ENCODE measurements at places on chromosomes 2 and 18.

DNA sequence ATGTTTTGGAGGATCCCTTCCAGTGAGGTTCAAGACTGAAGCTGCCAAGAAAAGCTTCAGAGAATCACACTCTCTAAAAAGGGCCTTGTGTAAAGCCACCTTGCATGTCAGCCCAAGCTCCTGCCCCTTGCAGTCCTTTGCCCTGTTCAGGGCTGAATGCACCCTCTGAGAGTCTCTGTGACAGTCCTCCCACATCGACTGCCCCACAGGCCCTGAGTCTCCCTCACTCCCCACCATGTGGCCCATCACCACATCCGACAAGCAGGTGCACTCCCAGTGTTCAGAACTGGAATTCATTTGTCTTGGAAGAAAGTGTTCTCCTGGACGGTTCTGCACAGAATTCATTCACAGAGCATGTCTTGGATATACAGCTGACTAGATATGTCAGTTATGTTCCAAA, 31.0 kb downstream of the BCL11A start:
- no peak for DNase-seq

- peak; percentile 56 for DNase-seq
Observed at GRCh38 chr2:7203056-7203467, 285.9 kb downstream of the RNF144A start.

DNA sequence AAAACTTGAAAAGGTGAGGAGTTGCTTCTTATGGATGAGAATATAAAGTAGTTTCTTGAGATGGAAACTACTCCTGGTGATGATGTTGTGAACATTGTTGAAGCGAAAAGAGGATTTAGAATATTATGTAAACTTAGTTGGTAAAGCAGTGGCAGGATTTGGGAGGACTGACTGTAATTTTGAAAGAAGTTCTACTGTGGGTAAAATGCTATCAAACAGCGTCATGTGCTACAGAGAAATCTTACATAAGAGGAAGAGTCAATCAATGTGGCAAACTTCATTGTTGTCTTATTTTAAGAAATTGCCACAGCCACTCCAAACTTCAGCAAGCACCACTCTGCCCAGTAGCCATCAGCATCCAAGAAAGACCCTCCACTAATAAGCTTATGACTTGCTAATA, 112.9 kb upstream of the ZEB2 start:
- DNase-seq: no peak

DNA sequence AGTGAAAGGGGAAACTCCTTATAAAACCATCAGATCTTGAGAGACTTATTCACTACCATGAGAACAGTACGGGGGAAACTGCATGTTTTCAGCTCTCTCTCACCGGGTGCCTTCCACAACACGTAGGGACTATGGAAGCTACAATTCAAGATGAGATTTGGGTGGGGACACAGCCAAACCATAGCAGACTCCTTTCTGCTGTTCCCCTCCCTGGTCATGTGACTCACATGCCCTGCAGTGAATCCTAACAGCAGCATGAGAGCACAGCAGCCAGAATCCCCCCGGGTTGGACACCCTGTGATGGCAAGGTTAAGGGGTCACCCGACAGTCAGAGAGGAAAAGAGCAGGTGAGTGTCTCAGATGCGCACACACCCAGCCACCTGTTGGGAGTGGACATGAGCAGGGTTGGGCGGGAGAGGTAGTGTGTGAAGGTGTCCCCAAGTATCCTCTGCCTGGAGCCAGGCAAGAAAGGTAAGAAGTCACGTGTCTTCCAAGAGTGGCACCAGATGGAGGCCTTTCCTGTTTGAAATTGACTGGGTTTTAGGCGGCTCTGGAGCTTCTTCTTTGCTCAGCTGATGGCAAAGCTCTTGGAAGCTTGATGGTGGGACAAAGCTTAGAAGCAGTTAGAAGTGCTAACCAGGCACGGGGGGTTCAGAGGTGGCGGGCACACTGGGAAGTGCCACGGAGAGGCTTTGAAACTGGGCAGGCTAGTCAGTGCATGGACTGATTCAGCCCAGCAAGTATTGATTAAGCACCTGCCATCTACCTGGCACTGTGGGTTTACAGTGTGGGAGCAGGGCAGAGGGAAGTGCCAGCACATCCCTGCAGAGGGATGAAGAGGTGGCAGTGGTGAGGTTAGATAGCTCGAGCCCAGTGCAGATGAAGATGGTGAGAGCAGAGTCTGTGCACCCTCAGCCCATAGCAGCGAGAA, 68.7 kb downstream of the RHOB start:
- no peak for DNase-seq

GRCh38 chr2:241507430-241508239, 749 bp downstream of the STK25 start:
- DNase-seq: peak; percentile 33

GRCh38 chr2:239516286-239516953, 115.6 kb upstream of the HDAC4 start:
- DNase-seq: no peak

- DNase-seq: peak; percentile 0
Observed at GRCh38 chr2:84223191-84223590, 235.9 kb downstream of the SUCLG1 start.

- DNase-seq: no peak
Observed at GRCh38 chr2:3633982-3634595, 23.9 kb upstream of the ALLC start.

DNA sequence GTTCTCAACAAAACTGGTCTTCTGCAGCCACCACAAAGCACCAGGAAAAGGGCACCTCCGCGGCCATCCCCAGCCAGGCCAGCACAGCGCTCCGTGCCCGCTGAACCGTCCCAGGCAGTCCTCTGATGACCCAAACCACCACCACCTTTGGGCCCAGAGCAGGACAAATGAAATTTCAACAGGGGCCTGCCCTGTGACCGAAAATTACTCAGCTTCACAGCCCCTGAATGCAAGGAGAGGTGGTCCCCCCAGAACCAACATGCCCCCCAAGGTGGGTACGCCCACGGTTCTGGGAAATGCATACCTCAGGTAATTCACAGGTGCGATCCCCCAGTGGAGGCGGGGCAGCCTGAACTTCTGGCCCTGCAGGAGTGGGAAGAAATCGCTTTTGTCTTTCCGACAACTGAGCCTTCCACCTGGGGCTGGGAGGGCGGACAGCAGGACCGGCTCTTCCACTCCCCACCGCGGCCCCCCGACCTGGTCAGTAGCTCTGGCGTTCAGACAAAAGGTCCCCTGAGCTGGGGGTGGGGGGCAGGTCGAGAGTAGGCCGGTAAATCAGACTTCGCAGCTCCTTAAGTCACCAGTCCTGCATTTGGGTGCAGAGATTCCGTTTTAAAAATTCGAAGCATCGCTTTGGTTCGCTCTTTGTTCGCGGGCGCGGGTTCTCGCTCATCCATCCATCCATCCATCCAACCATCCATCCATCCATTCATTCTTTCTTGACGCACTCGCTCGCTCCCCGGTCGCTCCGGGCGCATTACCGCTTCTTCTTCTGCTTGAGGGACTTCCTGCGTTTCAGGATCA, 1.4 kb downstream of the ARL4C start:
- DNase-seq: no peak

DNA sequence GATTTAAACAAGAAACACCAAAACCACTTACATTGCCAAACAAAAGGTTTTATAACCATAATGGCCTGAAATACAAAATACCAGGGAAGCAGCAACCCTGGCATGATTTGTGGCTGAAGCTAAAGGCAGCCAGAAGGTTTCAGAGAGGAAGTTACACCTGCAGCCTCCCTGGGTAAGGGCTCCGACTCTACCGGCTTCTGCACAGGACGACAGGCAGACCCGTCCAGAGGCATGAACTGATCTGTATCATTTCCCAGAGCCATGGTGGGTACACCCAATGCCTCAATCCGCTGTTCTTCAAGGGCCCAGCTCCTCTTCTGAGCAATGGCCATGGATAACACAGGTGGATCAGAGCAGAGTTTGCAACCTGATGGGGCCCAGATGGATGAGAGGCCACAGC, 71.6 kb downstream of the PXDN start:
- DNase-seq: no peak

GRCh38 chr2:177325554-177325953, 61.0 kb upstream of the NFE2L2 start:
- no peak for DNase-seq
